ENCODE measurements at places on chromosomes 2 and 18. TPM values are rescaled to one million over a fixed set of nuclear protein-coding genes. Genes with fewer than 3 reads are reported as not detected.

Gene SPP2
- total RNA-seq: not detected

Gene LINC00305
- not detected for total RNA-seq

Gene CASP10
- total RNA-seq: 31.6 TPM

Gene CFC1
- 0.38 TPM for total RNA-seq

Gene THAP4
- total RNA-seq: 46.1 TPM

Gene CROCC2
- 0.26 TPM for total RNA-seq

Gene ZDBF2
- 11.3 TPM for total RNA-seq

Gene CNTNAP5
- total RNA-seq: not detected

Gene STPG4
- total RNA-seq: not detected

Gene DSG4
- total RNA-seq: not detected

Gene ALLC
- not detected for total RNA-seq

Gene PLEKHH2
- total RNA-seq: 53.8 TPM

Gene UGT1A3
- total RNA-seq: not detected

Gene WNT10A
- total RNA-seq: 0.90 TPM

Gene COL3A1
- 188 TPM for total RNA-seq

All from upper lobe of right lung (tissue), 1 donor.